Body of pancreas (tissue), 4 donors: ENCODE measurements at places on chromosomes 5 and 9.
A peak's percentile ranks its signal among the peaks of the same experiment; 100 is the strongest.

- no peak for DNase-seq
These were observed 342.0 kb downstream of the MLLT3 start for GRCh38 chr9:20280330-20280729.

DNA sequence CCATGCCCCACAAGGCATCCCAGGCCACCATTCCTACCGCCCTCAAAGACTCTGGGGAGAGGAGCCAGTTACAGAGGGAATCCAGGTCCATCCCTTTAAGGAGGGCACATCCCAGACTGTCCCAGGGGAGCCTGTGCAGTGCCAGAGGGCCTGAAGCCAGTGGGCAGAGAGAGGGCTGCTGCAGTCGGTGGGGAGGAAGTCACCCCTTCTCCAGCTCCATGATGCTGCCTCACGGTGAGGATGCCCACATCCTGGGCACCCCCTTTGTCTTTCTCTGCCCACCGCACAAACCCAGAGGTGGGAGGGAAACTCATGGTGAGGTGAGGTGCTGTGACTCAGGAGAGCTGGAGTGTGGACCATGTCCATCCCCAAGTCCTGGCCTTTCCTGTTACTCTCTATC lies 26.2 kb upstream of the ANKRD33B start:
- no peak for DNase-seq

DNA sequence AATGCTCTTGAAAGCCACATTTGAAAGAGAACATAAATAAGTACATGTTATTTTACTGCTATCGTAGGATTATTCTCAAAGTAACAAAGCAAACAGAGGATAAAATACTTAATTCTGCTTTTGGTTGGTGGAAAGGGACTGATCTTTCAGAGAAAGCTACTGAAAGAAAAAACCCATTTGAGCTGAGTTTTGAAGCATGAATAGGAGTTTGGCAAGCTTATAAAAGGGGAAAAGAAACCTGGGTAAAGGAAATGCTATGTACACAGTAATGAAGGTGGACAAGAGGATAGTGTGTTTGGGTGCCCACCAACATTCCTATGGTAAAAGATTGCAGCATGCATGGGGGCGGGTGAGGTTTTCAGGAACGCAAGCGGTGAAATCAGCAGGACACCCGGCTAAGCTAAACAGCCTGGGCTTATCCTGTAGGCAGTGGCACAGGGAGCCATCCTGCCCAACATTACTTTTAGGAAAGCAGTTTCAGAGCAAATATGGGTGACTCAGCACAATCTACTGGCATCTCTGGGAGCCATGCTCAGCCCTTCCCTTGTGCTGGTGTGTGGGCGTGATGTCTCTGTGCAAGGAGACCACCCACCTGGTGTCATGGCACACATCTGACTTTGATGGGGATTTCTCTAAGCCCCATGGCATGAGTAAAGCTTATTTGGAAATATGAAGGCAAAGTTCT lies 673.9 kb upstream of the KLF4 start:
- no peak for DNase-seq

GRCh38 chr9:108395421-108395820 lies 460.4 kb downstream of the ACTL7B start:
- DNase-seq: no peak

- DNase-seq: no peak
These were observed 187.2 kb upstream of the ZNF462 start for GRCh38 chr9:106675780-106676179.

- no peak for DNase-seq
These were observed 229.2 kb downstream of the MRPS30 start for GRCh38 chr5:45037927-45038326.

- no peak for DNase-seq
These were observed 26.2 kb upstream of the TCF7 start for GRCh38 chr5:134088291-134088690.

DNA sequence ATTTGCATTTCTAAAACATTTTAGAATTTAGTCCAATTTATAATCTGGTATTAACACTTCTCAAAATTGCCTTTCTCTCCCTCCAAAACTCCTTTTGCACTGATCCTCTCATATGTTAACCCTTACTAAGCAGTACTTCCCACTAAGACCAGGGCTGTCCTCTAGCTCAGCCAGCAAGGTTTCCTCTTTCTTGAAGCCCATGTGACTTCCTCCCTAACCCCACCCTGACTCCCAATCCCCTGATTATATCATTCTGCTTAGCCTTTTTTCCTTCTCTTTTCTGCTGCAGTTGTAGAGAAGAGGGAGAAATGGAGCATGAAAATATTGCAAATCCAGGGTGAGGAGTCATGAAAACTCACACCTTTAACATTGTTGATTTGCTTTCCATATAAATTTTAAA lies 241.7 kb downstream of the MCTP1 start:
- no peak for DNase-seq

DNA sequence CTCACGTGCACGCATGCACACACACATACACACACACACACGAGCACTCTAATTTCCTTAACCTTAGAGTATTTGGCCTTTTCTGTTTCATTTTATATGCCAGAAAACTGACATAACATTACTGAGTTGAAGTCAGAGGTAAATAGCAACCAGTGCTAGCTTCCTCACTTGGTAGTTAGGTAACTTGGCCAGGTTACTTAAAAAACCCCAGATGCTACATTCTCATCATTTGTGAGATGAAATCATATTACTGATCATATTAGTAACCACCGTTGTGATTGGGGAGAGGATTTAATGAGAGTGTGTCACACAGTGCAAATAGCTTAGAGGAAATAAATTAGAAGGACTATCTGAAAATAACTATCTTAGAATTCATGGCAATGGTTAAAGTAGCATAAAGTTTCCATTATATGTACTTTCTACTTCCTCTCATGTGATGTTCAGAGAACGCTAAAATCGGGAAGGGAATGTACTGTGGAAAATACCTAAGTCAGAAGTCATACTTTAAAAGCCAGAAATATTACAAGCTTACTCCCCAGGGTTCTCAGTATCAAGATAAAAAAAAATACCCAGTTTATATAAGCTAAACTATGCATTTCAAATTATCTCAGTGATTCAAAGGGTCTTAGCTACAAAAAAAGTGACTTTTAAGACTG lies 120.5 kb downstream of the TUSC1 start:
- DNase-seq: no peak

DNA sequence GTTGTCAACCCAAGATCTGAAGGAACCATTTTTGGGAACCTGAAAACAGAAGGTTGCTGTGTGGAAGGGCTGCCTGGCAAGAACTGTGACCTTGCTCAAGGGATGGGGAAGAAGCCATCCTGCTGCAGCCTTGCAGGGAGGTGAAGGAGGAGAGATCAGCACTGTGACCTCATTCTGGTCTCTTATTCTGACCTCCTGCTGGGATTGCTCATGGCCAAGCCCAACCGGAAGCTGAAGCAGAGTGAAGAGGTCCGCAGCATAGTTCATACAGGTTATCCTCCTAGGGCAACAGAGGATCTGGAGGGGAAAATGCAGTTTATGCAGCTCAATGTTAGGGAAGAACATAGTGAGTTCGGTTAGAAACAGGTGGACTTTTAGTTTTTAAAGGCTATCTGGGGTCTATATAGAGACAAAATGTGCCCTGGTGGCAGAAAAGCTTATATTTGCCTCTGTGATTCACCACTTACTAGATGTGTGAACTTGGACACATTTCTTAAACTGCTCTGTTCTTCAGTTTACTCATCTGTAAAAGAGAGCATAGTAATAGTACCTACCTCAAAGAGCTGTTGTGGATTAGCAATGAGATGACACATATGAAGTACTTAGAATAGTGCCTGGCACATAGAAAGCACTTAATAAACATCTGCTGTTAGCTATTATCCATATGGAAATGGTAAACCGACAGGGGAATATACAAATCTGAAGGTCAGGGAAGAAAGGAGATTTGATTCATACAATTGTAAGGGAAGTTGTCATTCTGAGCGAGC lies 57.9 kb upstream of the BNC2 start:
- DNase-seq: no peak

- peak; percentile 33 for DNase-seq
These were observed 30.8 kb downstream of the RASEF start for GRCh38 chr9:83032065-83032625.

DNA sequence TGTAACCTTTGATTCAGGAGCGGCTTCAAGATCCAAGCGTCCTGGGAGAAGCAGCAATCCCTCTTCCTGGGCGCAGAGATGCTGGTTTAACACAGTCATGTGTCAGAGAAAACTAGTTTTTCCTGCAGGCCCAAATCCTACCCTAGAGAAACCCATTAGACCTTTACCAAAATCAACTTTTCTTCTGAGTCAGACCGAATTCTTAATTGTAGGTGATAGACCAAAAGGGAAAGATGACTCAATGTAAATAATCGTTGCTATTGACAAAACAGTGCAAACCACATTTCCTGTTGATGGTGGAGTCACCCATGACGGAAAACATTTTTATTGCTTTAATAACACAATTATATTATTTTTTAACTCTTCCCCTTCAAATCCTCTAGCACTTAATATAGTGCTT lies 40.1 kb downstream of the SLC1A1 start:
- no peak for DNase-seq

- no peak for DNase-seq
These were observed 146.9 kb downstream of the TENT4A start for GRCh38 chr5:6859951-6860638.
